Hematopoietic multipotent progenitor cell treated with erythropoietin and hydrocortisone succinate and interleukin-3 and kit ligand, for 6 days (in vitro differentiated cells): ENCODE measurements at places on chromosomes 2 and 18.

DNA sequence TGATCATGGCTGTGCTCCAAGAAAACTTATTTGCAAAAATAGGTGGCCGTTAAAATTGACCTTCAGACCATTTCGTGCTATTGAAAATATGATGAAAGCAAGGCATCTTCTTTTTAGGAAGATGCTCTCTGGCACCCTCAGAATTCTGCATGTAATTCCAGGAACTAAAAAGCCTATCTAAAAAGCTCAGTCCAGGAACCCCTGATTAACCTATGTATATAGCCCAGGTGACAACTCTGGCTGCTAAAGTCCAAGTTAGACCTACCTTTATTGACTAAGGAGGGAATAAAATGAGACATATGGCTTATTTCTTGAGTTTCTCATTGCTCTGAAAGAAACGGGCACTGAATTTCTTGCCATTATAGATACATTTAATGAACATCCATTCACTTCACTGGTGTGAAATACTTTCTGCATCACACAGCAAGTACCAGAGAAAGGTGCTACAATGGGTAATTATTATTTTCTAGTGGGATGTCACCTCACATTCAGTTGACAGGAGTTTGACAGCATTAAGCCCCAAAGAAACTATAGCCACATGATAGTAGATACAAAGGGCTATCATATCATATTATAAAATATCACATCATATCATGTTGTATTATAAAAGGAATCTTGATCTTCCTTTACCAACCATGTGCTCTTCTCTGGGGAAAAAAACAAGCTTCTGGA lies 83.8 kb downstream of the EPHA4 start:
- DNase-seq, result no peak

DNA sequence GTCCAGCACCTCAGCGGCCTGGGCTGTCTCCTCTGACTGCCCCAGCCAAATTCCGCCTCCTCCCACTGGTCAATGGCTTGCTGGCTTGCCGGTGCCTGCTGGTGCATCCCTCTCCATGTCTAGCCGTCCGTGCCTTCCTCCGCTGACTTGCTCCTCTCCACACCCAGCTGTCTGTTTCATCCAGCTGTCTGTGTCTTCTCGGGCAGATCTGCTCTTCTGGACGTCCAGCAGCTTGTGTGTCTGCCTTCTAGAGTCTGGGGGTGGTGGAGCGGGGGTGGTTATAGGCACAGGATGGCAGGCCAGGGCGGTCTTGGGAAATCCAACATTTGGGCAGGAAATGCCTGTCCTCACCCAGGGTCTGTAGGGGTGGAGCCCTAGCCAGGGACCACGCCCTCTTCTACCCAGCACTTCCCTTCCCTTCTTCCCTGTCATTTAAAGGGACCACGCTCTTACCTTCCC lies 369.2 kb downstream of the GALNT13 start:
- DNase-seq, result no peak

- DNase-seq, result no peak
Measured at GRCh38 chr18:30746224-30746623, 296.3 kb downstream of the DSC3 start.

DNA sequence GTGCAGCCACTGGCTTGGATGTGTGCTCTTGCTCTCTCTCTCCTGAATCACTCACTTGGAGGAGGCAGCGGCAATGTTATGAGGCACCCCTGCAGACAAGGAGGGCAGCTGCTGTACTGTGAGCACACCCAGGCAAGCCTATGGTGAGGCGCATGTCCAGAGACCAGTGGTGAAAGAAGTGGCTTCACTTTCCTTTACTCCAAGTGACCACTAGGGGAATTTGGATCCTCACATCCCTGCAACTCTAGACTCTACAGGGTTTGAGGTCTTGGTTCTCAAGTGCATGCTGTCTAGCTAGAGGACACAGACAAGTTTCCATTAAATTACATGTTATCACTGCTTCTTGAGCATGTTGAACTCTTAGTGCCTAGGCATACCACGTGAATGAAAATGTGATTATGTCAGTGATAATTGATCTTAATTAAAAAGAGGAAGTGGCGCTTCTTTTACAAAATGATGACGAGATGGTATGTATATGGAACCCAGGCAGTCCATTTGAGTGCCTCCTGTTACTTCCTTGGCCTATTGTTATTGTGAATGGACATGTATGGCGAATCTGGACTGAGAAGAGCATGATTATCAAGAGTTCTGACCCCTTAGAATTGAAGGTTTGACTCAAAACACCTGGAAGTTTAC lies 181.0 kb upstream of the CDH2 start:
- DNase-seq, result peak; percentile 5
